ENCODE measurements at places on chromosomes 5 and 9. TPM values are rescaled to one million over a fixed set of nuclear protein-coding genes. Genes with fewer than 3 reads are reported as not detected.

Gene NPDC1
- total RNA-seq = 8.2 TPM

Gene CTSL
- total RNA-seq = 670 TPM

Gene IL5
- total RNA-seq = not detected

Gene ADCY2
- total RNA-seq = under 0.01 TPM

Gene SCGB3A1
- total RNA-seq = 2.0 TPM

Gene CDX1
- under 0.01 TPM for total RNA-seq

Gene DMGDH
- 0.26 TPM for total RNA-seq

Gene PRR7
- total RNA-seq = 1.6 TPM

Gene CCNJL
- total RNA-seq = 6.6 TPM

Gene SPAAR
- 1.0 TPM for total RNA-seq

Gene ABLIM3
- total RNA-seq = 24.2 TPM

Gene GMCL2
- not detected for total RNA-seq
